T follicular helper cell (primary cell): ENCODE measurements at places on chromosomes 3 and 15.

GRCh38 chr15:32851572-32851971 lies 133.8 kb downstream of the GREM1 start:
- DNase-seq: no peak

DNA sequence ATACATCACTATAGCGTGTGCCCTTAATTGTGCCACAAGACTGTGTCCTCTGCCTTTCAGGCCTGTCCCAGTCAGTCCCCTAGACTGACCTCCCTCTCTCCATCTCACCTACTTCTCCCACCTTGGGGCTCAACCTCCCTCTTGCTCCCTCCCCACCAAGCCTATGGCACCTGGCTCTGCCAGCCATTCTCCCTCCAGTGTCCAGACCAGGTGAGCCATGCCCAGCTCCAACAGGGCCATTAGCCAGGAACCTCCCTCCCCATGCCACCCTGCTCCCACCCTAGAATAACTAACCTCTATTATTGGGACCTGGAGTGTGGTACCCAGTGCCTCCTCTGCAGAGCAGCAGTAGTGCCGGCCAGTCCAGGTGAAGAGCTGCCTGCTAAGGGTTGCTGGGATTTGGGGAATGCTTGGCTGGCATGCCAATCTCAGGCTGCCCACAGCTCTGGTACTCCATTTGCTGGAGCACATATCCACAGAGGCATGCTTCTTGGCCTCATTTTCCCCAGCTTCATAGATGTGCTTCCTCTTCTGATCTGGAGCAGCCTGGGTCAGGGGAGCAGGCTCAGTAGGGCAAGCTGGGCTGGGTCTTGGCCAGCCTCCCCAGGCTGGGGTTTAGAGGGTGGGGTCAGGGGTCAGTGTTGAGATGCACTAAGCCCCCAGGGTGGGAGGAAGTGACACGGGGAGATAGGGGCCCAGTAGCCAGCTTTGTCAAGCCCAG lies 38.8 kb downstream of the SAXO2 start:
- no peak for DNase-seq

GRCh38 chr3:99681512-99681911 lies 43.1 kb downstream of the COL8A1 start:
- DNase-seq: no peak

DNA sequence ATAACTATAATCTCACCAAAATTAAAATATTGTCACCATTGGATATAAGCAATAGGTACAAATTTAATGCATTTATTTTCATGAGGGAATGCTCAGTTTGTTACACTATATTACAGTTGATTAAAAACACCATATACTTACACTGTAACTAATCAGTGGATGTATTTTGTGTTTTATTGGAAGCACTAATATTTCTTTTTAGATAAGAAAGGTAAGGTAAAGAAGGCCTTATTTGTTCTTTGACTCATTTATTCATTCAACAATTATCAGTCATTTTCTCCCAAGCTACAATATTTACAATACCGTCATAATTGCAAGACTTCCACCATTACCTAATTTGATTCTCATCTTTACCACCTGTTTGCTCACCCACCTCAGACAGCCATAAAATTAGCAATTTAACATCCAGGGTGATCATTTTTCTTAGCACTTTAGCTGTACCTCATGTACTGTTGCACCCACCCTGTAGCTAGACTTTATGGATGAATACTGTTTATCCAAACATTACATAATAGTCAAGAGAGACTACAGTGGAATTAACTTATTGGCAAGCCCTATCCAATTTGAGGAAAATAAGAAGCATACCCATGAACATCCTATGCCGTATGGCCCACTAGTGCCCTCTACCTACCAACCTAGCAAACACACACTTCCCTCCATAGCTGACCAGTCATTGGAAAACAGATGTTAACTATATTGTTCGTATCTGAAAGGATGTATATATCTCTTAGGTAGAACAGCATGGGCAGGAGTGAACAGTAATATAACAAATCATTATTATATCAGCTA lies 229.6 kb downstream of the BBX start:
- DNase-seq: no peak

GRCh38 chr3:185737740-185738680 lies 86.8 kb downstream of the IGF2BP2 start:
- DNase-seq: no peak

GRCh38 chr3:64209866-64210621 lies 15.2 kb downstream of the PRICKLE2 start:
- DNase-seq: no peak

DNA sequence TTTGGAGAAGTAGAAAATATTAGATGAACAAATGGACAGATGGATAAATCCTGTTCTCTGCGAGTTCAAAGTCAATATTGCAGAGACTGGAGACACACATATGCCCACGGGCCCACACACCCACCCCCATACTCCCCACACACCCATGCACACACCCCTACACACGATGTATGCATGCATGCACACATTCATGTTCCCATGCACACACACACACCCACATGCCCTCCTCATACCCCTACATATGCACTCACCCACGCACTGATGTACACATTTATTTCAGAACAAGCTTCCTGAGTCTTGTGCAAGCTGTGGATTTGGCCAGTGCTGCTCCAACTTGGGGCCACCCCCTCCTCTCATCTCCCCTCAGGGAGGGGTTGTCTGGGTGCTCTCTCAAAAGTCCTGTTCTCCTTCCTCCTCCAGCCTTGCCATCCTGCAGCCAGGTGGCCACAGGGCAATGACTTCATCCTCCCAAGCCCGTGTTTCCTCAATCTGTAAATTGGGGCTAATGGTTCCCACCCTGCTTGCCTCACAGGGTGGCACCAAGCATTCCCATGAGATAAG lies 16.4 kb downstream of the MAPKAPK3 start:
- DNase-seq: no peak

- no peak for DNase-seq
Observed at GRCh38 chr15:88949734-88950400, 36.7 kb upstream of the MFGE8 start.
